ENCODE measurements at places on chromosomes 4 and X.

DNA sequence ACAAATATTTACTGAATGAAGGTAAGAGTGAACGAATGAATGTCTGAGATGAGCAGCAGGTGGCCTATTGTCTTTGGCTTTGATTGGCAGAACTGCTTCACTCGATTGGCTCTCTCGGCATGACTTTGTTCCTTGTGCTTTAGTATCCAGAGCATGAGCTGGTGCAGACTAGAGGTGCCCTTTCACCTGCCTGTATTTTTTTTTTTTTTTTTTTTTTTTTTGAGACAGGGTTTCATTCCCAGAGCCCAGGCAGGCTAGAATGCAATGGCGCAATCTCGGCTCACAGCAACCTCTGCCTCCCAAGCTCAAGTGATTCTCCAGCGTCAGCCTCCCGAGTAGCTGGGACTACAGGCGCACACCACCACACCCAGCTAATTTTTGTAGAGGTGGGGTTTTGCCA, 38.9 kb downstream of the SRPX2 start:
- DNase-seq = no peak

DNA sequence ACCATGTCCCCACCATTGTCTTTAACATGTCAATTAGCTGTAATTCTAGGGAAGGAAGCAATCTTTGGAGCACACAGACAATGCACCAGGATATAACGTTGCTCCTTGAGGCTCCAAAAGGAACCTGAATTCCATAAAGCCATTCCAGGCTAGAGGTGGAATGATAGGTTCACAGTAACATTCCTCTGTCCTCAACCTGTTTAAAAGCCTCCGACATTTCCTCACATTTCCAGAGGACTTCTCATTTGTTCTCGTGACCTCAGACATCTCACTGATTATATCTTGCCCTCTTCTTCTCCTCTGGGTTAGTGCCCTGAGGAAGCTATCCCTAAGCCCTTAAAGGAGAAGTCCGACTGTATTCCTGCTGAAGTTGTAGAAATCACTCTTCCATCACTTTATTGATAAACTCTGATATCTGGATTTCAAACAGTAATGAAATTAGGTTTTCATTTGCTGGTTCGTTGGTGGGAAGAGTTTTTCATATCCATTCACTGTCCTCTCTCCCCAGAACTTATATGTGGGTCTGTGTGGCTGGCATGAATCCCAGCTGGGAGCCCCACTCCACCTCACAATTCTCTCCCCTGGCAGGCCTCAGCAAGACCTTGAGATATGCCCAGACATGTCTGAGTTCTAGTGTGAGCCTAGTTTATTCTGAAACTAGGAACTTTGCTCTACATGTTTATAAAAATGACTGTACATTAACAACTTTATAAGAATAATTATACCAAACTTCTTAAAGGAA, 44.2 kb upstream of the PRSS12 start:
- no peak for DNase-seq

- no peak for DNase-seq
Measured at GRCh38 chr4:3202836-3203820, 45.8 kb upstream of the MSANTD1 start.

- no peak for DNase-seq
Measured at GRCh38 chrX:140503714-140504351, 1.0 kb downstream of the SOX3 start.

GRCh38 chr4:163736876-163737275, 242.4 kb downstream of the TMA16 start:
- no peak for DNase-seq

- DNase-seq = no peak
Measured at GRCh38 chr4:87014284-87014782, 79.5 kb downstream of the AFF1 start.

DNA sequence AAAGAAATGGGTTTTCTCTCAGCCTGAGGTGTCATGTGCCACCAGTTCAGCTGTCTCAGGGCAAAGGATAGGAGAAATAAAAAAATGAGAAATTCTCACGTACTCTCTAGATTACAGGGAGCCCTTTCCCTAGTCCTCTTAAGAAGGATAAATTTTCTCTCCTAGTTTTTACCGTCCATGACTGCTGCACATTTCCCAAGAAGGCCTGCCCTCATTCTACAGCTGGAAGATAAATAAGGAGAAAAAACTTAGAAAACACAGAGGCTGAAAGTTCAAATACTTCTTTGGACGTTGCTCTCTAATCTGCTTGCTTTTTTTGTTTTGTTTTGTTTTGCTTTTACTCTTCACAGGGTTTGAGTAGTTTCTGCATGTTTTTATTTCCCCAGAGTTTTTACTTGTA, 211.9 kb downstream of the DCAF12L2 start:
- no peak for DNase-seq

DNA sequence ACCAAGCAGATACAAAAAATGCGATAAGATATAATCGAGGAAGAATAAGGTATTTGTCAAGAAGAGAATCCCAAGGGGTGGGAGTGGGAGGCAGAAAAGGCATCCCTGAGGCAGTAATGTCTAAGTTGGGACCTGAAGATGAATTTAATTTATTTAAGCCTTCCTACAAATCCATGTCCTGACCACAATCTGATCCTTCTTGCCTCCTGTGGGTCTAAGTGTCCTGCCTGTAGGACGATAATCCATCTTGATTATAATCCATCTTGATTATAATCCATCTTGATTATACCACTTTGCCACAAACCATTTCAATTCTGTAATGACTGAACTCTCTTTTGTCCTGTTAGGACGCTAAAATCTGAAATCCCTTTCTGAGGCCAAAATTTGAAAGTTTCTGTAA, 130.2 kb downstream of the COL25A1 start:
- no peak for DNase-seq

GRCh38 chr4:156790866-156791265, 180.7 kb downstream of the PDGFC start:
- no peak for DNase-seq

GRCh38 chrX:24145303-24146186, 4.0 kb upstream of the ZFX start:
- no peak for DNase-seq

- DNase-seq = no peak
Measured at GRCh38 chr4:174134361-174134760, 149.1 kb downstream of the FBXO8 start.

- DNase-seq = no peak
Measured at GRCh38 chr4:26856906-26857277, 3.7 kb upstream of the STIM2 start.

DNA sequence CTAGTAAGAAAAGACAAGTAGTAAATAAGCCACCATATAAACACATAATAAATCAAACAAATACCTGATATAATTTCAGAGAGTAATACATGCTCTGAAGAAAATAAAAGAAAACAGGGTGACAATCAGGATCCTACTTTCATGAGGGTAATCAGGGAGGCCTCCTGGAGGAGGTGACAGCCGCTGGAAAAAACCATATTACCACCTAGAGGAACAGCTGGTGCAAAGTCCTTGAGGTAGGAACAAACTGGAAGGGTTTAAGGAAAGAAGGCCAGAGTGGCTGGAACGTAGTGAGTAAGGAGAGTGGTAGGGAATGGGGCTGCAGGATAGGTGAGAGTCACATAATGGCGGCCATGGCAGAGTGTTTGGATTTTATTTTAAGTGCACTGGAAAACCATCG, 19.1 kb upstream of the PLAC1 start:
- DNase-seq = no peak

DNA sequence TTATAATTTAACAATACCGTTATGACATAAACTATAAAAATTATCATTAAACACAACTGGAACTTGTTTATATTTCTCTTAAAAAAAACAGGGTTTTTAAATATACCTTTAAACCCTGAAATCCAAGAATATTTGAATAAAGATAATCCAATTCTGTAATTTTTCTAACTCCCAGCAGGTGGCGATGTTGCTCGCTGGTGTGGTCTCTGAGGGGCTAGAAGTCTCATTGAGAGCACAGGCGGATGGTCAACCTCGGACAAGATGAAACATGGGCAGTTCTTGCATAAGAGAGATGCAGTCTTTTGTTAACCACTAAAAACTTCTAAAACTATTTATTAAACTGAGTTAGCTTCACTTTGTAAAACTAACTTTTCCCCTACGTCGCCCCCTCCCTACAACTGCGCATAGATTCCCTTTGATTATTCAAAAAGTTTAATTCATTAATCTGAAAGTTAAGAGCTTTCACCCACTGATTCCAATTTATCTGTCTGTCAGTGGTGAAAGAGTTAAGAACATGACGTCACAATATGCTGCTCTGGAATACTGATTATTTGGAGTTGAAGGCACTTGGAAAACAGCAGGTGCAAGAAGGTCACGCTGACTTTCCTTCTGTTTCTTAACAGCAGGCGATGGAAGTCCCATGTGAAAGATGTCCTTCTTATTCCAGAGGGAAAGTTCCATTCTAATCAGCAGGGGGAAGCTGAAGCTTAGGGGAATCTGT, 29.5 kb downstream of the DMP1 start:
- DNase-seq = peak; percentile 4
